ENCODE measurements at places on chromosomes 6 and 20. TPM values are rescaled to one million over a fixed set of nuclear protein-coding genes. Genes with fewer than 3 reads are reported as not detected.
A peak's percentile ranks its signal among the peaks of the same experiment; 100 is the strongest.

DNA sequence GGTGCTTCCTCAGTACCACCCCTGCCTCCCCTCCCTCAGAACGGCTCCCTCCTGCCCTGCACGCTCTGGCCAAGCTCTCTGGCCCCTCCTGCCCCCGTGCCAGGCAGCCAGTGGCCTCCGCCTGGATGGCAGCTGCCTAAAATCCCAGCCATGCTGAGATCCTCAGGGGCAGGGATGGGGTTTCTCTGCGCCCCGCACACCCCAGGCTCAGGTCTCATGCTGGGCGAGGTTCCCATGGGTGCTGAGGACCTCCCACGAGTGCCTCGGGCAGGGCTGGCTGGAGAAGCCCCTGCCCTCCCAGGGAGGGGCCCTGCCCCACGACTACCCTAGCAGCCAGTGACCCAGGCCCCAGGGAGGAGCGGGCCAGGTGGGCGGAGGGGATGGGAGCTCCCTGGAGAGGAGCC is 2.7 kb downstream of the PTK6 start:
- no peak overlapping the region for H3K27ac ChIP-seq
- H3K27me3 ChIP-seq: no peaks in the 10 kb centered on the region
- no peak overlapping the region for H3K4me3 ChIP-seq
- H3K36me3 ChIP-seq: no peaks in the 10 kb centered on the region
- H3K4me1 ChIP-seq: peaks cover 8% of the 10 kb centered on the region

DNA sequence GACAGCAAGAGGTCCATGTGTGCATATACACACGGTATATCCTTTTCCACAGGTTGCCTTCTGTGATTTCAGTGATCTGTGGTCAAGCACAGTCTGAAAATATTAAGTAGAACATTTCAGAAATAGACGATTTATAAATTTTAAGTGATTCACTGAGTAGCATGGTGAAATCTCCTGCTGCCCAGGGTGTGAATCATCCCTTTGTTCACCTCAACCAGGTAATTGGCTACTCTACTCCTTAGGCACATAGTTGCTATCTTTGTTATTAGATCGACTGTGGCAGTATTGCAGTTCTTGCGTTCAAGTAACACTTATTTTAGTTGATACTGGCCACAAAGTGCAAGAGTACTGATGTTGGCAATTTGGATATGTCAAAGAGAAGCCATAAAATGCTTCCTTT is 1421.7 kb downstream of the GRIK2 start:
- H3K27me3 ChIP-seq: no peaks in the 10 kb centered on the region
- no peaks in the 10 kb centered on the region for H3K36me3 ChIP-seq
- H3K27ac ChIP-seq: no peak overlapping the region
- no peak overlapping the region for H3K4me3 ChIP-seq
- no peaks in the 10 kb centered on the region for H3K4me1 ChIP-seq

DNA sequence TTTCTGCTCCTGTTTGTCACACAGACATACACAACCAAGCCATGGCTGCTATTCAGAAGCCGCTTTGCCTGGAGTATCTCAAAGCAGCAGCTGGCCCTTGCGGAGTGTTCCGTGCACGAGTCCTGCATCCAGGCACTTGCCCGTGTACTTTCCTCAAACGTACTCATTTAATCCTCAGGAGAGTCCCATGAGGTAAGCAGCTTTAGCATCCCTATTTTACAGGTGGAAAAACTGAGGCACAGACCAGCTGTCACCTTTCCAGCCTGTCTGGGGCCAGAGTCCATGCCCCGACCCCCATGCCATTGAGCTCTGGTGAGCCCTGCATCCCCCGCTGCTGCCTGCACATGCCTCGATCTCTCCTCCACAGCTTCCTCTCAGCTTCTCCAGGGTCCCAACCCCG is 130.0 kb downstream of the ERMARD start:
- no peak for DNase-seq
- H3K4me3 ChIP-seq: no peak overlapping the region
- no peak overlapping the region for H3K27ac ChIP-seq
- no peaks in the 10 kb centered on the region for H3K27me3 ChIP-seq
- H3K4me1 ChIP-seq: no peaks in the 10 kb centered on the region

- no peak for DNase-seq
- H3K27me3 ChIP-seq: peaks cover 35% of the 10 kb centered on the region
- no peak overlapping the region for H3K27ac ChIP-seq
- H3K4me1 ChIP-seq: no peaks in the 10 kb centered on the region
Measured at GRCh38 chr20:51098284-51098810, 75.4 kb upstream of the KCNG1 start.

- DNase-seq: peak; percentile 3
- no peak overlapping the region for H3K4me3 ChIP-seq
- no peak overlapping the region for H3K27ac ChIP-seq
Measured at GRCh38 chr6:86856937-86857563, 80.3 kb upstream of the HTR1E start.

GRCh38 chr20:59376998-59377397 is 76.6 kb downstream of the EDN3 start:
- no peak overlapping the region for H3K27ac ChIP-seq
- H3K36me3 ChIP-seq: no peaks in the 10 kb centered on the region

DNA sequence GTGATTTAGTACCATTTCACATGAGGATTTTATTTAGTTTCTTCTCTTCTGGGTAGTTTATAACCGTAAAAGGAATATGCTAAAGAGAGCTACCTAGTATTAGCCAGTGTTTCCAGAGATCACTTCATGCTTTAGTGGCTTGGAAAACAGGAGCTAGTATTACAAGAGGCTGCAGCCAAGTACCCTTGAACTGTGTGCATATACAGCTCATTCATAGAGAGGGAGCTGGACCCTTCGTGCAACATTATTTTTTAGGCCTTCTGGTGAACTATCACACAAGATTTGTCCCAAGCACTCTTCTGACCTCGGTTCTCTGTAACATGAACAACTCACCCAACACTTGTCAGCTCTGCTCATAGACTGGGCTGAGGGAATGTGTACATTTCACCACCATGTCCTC is 74.9 kb upstream of the RIN2 start:
- no peak overlapping the region for H3K27ac ChIP-seq
- no peak overlapping the region for H3K4me3 ChIP-seq
- H3K4me1 ChIP-seq: no peaks in the 10 kb centered on the region
- DNase-seq: no peak
- H3K27me3 ChIP-seq: no peaks in the 10 kb centered on the region

GRCh38 chr6:15359335-15359862 is 113.5 kb downstream of the JARID2 start:
- no peaks in the 10 kb centered on the region for H3K27me3 ChIP-seq
- DNase-seq: peak; percentile 32
- H3K36me3 ChIP-seq: no peaks in the 10 kb centered on the region
- peaks cover 6% of the 10 kb centered on the region for H3K4me1 ChIP-seq

DNA sequence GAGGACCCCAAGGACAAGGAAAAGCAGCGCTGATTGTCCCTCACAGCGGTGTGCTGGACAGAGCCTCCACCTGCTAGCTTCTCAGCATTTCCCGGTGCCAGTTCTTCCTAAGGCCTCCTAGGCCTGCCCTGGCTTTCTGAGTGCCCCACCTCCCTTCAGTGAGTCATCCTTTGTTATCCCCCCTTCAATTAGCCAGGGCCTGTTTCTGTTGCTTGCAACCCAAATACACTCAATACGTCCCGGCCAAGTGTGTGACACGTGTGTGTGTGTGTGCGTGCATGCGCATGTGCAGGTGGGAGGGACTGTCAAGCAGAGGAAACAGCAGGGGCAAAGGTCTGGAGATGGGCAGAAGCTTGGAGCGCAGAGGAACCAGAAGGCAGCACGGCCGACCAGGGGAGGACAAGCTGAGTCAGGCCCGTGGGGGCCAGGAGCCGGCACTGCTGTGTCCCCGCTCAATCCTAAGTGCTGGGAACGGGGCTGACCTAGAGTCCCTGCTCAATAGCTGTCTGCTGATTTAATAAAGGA is 159.8 kb downstream of the PREX1 start:
- H3K27ac ChIP-seq: no peak overlapping the region
- no peaks in the 10 kb centered on the region for H3K36me3 ChIP-seq
- peak; percentile 24 for DNase-seq
- no peak overlapping the region for H3K4me3 ChIP-seq
- peaks cover 10% of the 10 kb centered on the region for H3K4me1 ChIP-seq

- no peak overlapping the region for H3K27ac ChIP-seq
- H3K4me3 ChIP-seq: no peak overlapping the region
- H3K27me3 ChIP-seq: no peaks in the 10 kb centered on the region
- no peak for DNase-seq
- no peaks in the 10 kb centered on the region for H3K4me1 ChIP-seq
Measured at GRCh38 chr6:163612200-163612599, 197.7 kb downstream of the QKI start.

GRCh38 chr6:21536280-21536766 is 57.2 kb upstream of the SOX4 start:
- H3K27ac ChIP-seq: no peak overlapping the region
- H3K4me1 ChIP-seq: peaks cover 4% of the 10 kb centered on the region
- no peaks in the 10 kb centered on the region for H3K36me3 ChIP-seq
- H3K27me3 ChIP-seq: no peaks in the 10 kb centered on the region
- no peak for DNase-seq
- H3K4me3 ChIP-seq: no peak overlapping the region

DEFB123 gene
- total RNA-seq: not detected

SYNDIG1 gene
- total RNA-seq: 8.7 TPM

GRM4 gene
- 0.34 TPM for total RNA-seq

SCRT2 gene
- total RNA-seq: not detected

ASIP gene
- total RNA-seq: not detected

AIF1 gene
- total RNA-seq: not detected
